ENCODE measurements at places on chromosomes 1 and 21.

DNA sequence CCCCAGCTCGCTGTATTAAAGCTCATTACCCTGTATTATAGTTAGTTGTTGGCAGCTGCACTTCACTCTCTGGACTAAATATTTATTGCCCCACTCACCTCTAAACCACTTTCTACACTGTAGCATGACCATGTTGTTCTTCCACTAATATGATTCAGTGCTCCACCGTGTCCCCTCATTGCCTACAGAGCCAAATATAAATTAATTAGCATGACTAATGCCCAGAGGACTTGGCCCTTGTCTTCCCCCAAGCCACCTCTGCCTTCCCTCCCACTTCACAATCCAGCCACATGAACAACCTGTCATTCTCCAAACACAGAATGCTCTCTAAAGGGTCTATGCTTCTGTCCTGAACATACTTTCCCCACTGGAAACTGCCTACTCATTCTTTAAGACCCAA is 276.5 kb downstream of the PLPP3 start:
- no peak for DNase-seq
- H3K4me1 ChIP-seq = no peaks in the 10 kb centered on the region
- no peaks in the 10 kb centered on the region for H3K36me3 ChIP-seq
- H3K27ac ChIP-seq = no peak overlapping the region
- H3K4me3 ChIP-seq = no peak overlapping the region
- H3K27me3 ChIP-seq = peaks cover 3% of the 10 kb centered on the region

GRCh38 chr1:44377925-44378784 is 23.1 kb upstream of the ERI3 start:
- H3K27ac ChIP-seq = no peak overlapping the region
- no peaks in the 10 kb centered on the region for H3K36me3 ChIP-seq
- peak; percentile 38 for DNase-seq
- no peaks in the 10 kb centered on the region for H3K4me1 ChIP-seq
- H3K27me3 ChIP-seq = peaks cover 28% of the 10 kb centered on the region

DNA sequence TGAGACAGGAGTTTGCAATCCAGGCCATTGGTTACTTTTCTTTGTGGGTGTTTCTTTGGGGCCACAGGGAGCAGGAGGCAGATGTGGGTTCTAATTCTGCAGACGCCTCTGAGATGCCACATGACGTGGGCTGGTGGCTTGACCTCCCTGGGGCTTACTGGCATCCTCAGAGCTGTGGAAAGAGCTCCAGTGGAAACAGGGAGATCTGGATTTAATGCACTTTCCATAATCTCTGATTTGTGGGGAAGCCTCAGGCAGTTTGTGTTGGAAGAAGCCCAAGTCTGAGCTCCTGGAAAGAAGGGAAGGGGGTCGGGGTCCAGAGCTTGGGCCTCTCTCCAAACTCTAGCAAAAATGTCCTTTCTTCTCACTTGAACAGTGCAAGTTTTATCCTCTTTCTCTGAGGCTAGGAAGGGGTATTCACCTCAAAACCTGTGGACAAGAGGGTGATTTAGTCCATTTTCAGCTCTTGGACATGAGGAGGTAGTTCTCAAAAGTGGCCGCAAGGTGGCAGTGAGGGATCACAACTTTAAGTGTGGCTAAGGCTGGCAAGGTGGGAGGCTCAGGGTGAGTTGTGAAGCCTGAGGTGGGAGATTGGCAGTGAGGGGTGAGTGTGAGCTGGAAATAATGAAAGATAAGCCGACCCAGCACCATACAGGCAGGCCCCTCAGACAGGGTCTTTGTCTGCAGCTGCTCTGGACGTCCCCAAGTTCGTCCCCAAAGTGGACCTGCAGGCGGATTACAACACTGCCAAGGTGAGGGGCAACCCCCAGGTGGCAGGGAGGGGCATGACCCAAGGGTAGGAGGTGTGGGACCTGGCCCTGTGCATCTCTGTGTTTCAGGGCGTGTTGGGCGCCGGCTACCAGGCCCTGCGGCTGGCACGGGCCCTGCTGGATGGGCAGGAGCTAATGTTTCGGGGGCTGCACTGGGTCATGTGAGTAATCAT is 9.2 kb downstream of the IKBKE start:
- H3K4me3 ChIP-seq = no peak overlapping the region
- H3K36me3 ChIP-seq = peaks cover 21% of the 10 kb centered on the region
- no peaks in the 10 kb centered on the region for H3K27me3 ChIP-seq
- H3K27ac ChIP-seq = peak overlapping the region; percentile 2
- peaks cover 22% of the 10 kb centered on the region for H3K4me1 ChIP-seq
- peak; percentile 55 for DNase-seq

DNA sequence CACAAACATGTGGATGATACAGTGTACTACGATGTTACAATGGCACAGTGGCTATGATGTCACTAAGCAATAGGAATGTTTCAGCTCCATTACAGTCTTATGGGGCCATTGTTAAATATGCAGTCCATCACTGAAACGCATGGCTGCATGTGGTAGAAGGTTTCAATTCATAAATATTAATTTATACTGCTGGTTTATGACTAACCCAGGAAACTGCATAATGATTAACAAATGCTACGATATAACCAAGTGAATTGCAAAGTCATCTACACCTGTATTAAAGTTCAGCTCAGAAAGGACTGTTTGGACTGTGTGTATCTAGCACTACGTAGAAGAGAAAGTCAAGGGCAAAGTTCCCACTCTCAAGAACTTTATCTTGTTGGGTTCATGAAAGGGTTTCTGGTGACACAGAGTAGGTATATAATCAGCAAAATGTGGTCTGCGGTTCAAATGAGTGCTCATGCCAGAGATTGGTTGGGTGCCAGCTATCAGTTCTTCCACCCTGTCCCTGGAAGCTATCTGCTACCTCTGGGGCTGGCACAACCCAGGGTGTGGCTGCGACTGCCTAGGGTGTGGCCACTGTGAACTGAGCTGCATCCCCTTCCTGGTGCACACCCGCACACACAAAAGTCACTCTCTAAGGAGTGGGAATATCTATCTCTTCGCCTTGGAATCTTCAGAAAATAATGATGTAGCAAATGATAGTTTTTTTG is 14.8 kb downstream of the MGST3 start:
- H3K4me3 ChIP-seq = no peak overlapping the region
- H3K36me3 ChIP-seq = peaks cover 4% of the 10 kb centered on the region
- DNase-seq = no peak
- peaks cover 1% of the 10 kb centered on the region for H3K27me3 ChIP-seq
- peaks cover 40% of the 10 kb centered on the region for H3K4me1 ChIP-seq

All from HFFc6 (cell line).